ENCODE measurements at places on chromosomes 4 and X.

GRCh38 chr4:147794314-147794680 lies 62.4 kb downstream of the ARHGAP10 start:
- DNase-seq: no peak

DNA sequence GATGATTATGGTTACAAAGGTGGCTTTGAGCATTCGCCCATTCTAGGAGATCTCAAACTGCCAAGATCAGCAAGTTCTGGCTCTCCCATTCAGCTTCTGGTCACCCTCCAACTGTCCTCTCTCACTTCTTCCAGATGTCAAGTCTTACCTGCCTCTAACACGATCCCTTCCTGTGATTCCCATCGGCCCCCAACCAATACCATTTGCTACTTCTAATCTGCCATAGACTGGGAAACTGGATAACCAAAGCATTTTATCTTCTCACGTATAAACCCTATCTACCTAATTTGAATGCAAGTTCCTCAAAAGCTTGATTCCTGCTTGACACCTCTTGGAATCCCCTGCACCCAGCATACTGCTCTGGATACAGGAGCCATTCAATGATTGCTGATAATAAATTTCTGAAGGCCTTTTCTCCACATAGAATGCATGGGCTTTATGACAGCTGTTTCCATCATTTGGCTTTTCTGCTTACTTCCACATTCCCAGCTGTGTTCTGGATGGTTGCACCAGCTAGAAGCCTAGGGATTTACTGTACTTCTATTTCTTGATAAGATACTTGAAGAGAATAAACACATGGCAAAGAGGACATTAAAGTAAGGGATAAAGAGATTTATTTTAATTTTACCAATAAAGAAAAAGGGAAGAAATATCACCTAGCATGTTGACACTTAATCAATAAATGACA lies 9.6 kb downstream of the GPC4 start:
- DNase-seq: no peak

GRCh38 chr4:177214935-177215334 lies 94.7 kb upstream of the NEIL3 start:
- DNase-seq: peak; percentile 4

DNA sequence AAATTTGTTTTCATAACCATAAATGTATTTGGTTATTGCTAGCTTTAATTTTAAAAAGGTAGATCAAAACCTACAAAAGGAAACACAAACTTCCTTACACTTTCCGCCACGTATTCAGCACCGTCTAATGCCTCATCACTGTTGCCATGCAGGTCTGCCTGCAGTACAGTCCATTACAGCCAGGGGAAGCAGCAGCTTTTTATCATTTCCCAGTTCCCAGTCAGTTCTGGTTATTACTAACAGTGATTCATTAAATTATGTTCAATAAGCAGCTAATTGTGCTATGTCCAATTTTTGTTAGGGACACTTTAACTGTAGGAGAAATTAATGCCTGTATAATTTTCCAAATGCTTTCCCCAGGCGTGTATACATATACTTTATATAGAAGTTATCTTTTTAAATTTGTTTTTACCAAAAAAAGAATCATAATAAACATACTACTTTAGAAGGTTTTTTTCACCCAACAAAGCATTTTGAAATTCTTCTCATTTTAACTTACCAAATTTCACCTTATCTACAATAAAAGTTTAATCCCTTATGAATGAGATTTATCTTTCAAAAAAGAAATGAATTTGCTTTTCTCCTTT lies 93.3 kb downstream of the ANXA3 start:
- DNase-seq: peak; percentile 90

- DNase-seq: no peak
Observed at GRCh38 chr4:159271856-159272255, 169.0 kb downstream of the RAPGEF2 start.

GRCh38 chrX:48465336-48465933 lies 4.6 kb downstream of the SLC38A5 start:
- DNase-seq: peak; percentile 78

- no peak for DNase-seq
Observed at GRCh38 chr4:112357897-112358296, 60.7 kb downstream of the ALPK1 start.

GRCh38 chrX:53442322-53442631 lies 8.1 kb upstream of the HSD17B10 start:
- no peak for DNase-seq

GRCh38 chrX:104195013-104195412 lies 28.8 kb downstream of the FAM199X start:
- DNase-seq: no peak

GRCh38 chr4:139770361-139770760 lies 104.7 kb downstream of the MGST2 start:
- no peak for DNase-seq

GRCh38 chrX:53288189-53288588 lies 6.8 kb upstream of the IQSEC2 start:
- no peak for DNase-seq

DNA sequence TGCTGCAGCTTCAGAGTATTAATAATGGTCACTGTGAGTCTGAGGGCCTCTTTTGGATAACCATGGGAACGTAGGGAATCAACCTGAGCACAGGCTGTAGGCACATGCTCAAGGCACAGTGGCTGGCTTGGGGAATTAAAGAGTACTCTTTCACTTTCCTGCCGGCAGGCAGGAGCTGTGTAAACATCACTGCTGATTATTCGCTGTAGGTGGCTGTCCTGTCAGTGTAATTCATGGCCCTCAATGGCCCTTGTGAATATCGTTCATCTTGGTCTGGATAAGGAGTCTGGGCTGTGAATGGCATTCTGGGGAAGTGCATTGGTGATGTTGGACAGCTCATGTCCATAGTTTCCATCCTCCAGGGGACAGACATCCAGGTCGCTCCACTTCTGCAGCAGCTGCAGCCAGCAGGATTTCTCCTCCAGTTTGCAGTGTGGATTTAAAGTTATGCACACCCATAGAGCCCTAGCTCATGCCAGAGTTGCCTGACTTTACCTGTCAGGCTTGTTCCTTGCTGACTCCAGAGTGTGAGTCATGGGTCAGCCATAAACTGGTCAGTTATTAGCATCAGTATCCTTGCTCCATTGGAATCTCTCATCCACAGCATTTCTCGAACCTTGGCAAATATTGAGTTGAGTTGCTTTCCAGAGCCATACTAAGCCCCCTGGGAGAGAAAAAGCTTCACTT lies 43.0 kb downstream of the C4orf33 start:
- peak; percentile 56 for DNase-seq

GRCh38 chrX:150007356-150007755 lies 69.1 kb upstream of the EOLA2 start:
- DNase-seq: no peak

GRCh38 chr4:98614662-98615061 lies 43.7 kb downstream of the TSPAN5 start:
- DNase-seq: no peak

- DNase-seq: no peak
Observed at GRCh38 chr4:41880022-41880837, 55.0 kb upstream of the TMEM33 start.

DNA sequence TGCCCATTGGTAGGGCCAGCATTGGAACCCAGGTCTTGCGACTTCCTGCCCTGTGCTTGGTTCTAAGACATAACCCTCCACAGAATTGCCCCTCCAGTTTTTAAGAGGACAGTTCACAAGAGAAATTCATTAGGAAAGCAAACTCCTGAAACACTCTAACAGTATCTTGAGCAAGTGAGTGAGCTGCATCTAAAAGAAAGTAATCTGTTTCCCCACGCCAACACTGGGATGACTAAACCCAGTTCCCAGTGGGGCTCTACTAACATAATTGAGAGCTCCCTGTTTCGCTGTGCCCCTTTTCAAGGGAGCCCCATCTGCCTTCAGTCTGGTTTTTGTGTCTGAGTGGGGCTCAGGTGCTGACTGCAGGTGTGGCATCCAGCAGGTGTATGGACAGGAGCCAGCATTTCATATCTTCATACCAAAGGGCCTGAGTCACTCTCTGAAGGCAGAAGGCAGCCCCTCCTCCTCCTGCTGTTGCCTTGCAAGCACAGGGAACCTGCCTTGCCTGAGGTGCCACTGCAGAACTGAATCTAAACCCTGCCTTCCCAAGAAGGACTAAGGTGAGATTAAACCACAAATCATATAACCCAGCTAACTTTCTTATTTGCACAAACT lies 8.0 kb downstream of the AMOT start:
- peak; percentile 75 for DNase-seq

DNA sequence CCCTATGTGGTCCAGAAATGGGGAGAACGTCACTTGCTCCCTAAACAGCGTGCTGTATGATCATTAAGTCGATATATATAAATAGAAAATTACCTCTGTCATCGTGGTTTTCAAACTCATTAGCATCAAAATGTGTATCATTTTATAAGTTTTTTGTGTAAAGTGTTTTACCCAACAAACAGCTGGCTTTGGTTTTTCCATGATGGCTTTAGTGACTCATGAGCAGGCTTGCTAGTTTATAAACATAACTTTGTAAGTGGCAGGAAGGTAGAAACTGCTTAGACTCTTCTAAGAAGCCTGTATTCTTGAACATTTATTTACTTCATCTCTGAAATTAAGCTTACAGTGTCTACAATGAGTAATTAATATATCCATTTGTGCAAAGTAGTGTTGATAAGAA lies 108.4 kb upstream of the DIPK2B start:
- DNase-seq: no peak

DNA sequence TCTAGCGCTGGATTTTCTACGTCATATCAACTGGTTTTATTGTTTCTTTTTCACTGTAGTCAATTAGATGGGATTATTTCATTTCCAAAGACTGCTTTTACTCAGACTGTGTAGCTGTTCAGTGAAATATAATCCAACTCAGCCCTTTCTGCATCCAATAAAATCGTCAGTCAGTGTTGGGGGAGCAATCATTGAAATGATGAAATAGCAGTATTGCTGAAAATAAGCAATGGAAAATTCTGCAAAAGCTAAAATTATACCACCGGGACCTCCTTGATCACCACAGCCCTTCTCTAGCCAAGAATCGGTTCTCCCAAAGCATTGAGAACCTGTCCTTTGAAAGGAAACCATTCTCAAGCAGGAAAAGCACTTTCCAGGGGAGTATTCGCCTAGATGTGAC lies 243.1 kb upstream of the TENM3 start:
- no peak for DNase-seq

- no peak for DNase-seq
Observed at GRCh38 chrX:47482065-47482511, 934 bp downstream of the ZNF41 start.

- DNase-seq: no peak
Observed at GRCh38 chrX:23392195-23392594, 57.5 kb downstream of the PTCHD1 start.

GRCh38 chr4:181770971-181771370 lies 472.2 kb upstream of the TENM3 start:
- no peak for DNase-seq

GRCh38 chrX:8297766-8298165 lies 126.7 kb upstream of the VCX2 start:
- DNase-seq: peak; percentile 14

- DNase-seq: no peak
Observed at GRCh38 chrX:132444936-132445335, 43.9 kb downstream of the MBNL3 start.

GRCh38 chrX:24150051-24150790 lies 692 bp downstream of the ZFX start:
- DNase-seq: peak; percentile 83

DNA sequence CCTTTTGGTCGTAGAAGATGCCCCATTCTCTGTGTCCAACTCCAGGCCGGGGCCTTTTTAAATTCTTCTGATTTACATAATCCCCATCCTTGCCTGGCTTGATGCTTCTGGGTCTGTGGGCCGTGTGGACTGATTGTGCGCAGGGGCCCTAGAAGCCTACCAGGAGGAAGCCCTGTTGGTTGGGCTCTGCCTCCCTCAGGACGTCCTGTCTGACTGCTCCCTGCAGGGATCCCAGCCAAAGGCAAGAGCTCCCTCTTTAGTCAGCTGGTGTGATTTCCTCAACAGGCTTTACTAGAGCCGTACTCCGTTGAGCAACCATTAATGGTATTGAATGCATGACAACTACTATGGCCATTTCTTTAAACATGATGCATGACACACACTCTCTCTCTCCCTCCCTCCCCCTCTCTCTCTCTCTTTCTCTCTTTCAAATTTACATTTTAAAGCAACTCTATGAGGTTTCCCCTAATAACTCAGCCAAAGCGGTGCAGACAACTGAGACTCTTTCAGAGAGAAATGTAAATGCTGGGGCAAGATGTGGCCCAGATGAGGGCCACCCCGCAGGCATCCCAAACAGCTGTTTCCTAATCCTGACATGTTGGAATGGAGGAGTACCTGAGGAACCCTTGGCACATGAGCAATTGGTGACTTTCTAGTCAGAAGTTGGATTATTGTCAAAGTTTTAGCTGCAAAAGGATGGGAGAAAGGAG lies 117.3 kb downstream of the DRD5 start:
- peak; percentile 79 for DNase-seq

DNA sequence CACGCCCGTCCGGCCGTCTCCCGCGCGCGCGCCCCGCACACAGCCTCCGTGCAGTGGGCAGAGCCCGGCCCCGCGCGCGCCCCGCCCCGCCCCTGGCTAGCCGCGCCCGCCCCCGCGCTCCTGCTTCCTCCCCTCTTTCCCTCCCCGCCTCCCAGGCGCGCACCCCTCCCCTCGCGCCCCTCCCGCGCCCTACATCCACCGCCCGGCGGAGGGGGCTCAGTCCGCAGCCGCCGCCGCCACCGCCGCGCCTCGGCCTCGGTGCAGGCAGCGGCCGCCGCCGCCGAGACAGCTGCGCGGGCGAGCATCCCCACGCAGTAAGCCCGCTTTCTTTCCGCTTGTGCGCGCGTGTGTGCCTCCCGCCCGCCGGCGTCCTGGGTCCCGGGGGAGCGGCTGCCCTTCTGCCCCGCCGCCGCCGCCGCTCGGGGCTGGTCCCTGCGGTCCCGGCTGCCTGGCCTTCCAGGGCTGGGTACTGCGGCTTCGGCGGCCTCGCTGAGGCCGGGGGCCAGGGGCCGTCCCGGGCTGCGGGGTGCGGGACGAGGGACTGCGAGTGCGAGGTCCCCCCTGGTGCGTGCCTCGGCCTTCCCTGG lies at the start of gene FHL1:
Gene FHL1 (plus strand): TSS at position 219 of the 587 bp plus-strand sequence.
- DNase-seq: peak; percentile 41

- DNase-seq: no peak
Observed at GRCh38 chr4:121738780-121739535, 26.0 kb downstream of the SMIM43 start.

- peak; percentile 37 for DNase-seq
Observed at GRCh38 chr4:184265546-184266351, 48.1 kb upstream of the ENPP6 start.

GRCh38 chr4:11497212-11497806 lies 68.6 kb upstream of the HS3ST1 start:
- peak; percentile 66 for DNase-seq

GRCh38 chr4:60452266-60452665 lies 747.9 kb upstream of the ADGRL3 start:
- DNase-seq: no peak

GRCh38 chr4:153095448-153096204 lies 108.6 kb upstream of the TRIM2 start:
- no peak for DNase-seq

- DNase-seq: peak; percentile 30
Observed at GRCh38 chr4:115711575-115711974, 598.2 kb upstream of the NDST4 start.

Data from epithelial cell of esophagus (primary cell).